Left ventricle myocardium inferior (tissue), 1 donor: ENCODE measurements at places on chromosomes 6 and 20. TPM values are rescaled to one million over a fixed set of nuclear protein-coding genes. Genes with fewer than 3 reads are reported as not detected.

The MATN4 gene
- total RNA-seq = not detected

The LTB gene
- total RNA-seq = 0.25 TPM

The PAK5 gene
- not detected for total RNA-seq

The C4B gene
- total RNA-seq = 72.9 TPM

The DDX39B gene
- total RNA-seq = 179 TPM

The C20orf144 gene
- total RNA-seq = not detected

The LST1 gene
- total RNA-seq = 6.5 TPM

The MOXD1 gene
- 3.4 TPM for total RNA-seq

The RSPO3 gene
- total RNA-seq = 0.27 TPM

The CYP39A1 gene
- 5.4 TPM for total RNA-seq

The SLC52A3 gene
- total RNA-seq = 2.3 TPM

DNA sequence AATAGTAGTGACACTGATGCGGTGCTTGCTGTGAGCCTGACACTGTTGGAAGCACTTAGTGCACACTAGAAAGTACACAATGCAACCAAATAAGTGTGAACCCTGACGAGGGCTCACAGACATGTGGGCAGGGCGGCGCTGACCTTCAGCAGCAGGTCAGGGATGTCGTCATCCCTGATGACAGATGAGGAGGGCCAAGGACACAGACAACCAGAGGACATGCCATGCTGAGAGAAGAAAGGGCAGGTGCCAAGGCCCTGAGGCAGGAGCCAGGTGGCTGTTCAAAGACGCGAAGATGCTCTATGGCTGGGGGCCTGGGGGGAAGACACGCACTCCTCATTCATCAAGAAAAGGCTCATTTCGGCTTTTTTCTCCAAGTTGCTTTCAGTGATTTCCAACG lies 176.4 kb upstream of the CST7 start:
- no peak overlapping the region for H3K4me3 ChIP-seq
- no peak for DNase-seq
- no peaks in the 10 kb centered on the region for H3K4me1 ChIP-seq

DNA sequence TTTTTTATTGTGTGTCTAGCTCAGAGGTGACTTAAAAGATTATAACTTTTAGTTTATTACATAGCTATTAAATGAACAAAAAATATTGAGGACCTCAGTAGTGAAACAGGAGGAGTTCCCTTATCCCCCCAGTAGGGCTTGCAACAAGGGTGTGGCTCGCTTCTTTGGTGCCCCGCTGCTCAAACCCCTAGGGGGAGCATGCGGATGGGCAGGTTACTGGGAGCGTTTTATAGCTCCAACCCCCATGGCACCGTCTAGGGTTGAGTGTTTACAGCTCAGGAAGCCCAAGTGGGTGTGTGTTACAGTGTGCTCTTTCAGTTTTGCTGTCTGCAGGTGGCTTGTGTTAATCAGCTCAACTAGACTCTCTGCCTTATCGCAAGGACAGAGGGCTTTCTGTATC lies 1513.7 kb downstream of the GRIK2 start:
- no peak overlapping the region for H3K4me3 ChIP-seq
- no peak for DNase-seq

GRCh38 chr6:163757520-163757919 lies 343.0 kb downstream of the QKI start:
- H3K27ac ChIP-seq = no peak overlapping the region
- DNase-seq = no peak
- no peak overlapping the region for H3K4me3 ChIP-seq
- H3K36me3 ChIP-seq = no peaks in the 10 kb centered on the region

- no peak for DNase-seq
- H3K36me3 ChIP-seq = no peaks in the 10 kb centered on the region
- H3K27ac ChIP-seq = no peak overlapping the region
- no peak overlapping the region for H3K4me3 ChIP-seq
Measured at GRCh38 chr6:131844243-131844841, 36.5 kb downstream of the ENPP1 start.

DNA sequence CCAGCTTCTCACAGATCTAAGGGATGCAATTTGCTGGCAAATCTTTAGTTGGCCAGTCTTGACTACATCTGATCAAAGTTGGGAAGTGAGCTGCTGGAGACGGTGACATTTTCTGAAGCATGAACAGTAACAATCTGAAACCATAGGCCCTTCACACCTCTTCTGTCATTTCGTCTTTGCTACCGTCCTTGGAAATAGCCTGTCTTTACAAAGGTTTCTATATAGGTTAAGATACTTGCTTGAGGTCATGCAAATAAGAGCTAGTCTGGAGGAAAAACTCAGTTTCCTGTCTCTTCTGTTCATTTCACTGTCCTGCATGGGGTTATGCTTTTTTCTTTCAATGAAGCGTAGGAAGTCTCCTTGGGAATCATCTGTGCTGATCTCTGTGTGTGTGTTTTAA lies 55.6 kb downstream of the CARMIL1 start:
- H3K4me3 ChIP-seq = no peak overlapping the region
- no peaks in the 10 kb centered on the region for H3K36me3 ChIP-seq
- H3K4me1 ChIP-seq = peaks cover 34% of the 10 kb centered on the region
- H3K27me3 ChIP-seq = peaks cover 4% of the 10 kb centered on the region

DNA sequence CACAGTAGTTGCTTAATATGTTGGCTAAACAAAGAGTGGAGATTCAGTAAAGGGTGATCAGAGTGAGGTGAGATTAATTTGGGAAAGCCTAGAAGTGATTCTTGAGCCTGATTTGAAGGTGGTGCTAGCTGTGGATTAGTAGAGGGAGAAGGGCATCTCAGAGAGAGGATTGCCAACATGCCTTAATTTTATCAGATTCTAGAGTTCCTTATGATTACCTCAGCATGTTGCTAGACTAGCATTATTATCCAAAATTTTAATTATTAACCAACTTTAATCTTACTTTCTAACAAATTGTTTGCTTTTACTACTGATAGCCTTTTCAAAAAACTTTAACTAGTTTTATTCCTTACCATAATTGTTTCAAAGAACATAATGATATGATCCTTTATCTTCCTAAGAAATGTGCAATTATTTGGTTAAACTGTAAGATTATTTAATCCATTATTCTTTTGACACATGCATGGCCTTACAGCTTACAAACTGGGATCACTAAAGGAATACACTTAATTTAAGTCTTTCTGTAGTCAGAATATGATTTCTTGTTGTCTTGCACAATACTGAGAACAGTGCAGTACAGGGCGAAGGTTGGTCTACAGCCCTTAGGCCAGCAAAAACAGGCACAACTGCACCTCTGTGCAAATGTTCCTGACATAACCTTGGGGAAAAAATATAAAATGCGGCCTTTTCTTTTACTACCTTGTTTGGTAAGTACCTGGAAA lies 88.9 kb downstream of the SLC16A10 start:
- H3K4me1 ChIP-seq = no peaks in the 10 kb centered on the region
- no peak for DNase-seq
- H3K4me3 ChIP-seq = no peak overlapping the region
- no peaks in the 10 kb centered on the region for H3K36me3 ChIP-seq

DNA sequence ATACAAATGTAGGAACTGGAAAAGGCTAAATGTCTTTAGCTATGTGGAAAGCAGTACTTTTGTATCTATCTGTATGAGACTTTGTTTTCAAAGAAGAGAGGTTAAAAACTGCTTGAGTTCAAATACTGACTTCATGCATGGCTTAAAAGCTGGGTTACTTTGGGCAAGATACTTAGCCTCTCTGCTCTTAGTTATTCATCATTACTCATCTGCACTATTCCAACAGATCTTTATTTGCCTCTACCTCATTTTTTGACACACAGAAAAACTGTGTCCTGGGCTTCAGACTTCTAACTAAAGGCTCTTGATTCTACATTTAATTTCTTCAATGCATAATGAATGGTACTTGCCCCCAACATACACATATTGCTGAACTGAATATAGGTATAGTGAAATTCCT lies 114.8 kb downstream of the DST start:
- H3K4me1 ChIP-seq = peaks cover 72% of the 10 kb centered on the region
- no peaks in the 10 kb centered on the region for H3K27me3 ChIP-seq
- no peak for DNase-seq
- peaks cover 69% of the 10 kb centered on the region for H3K36me3 ChIP-seq
- H3K4me3 ChIP-seq = no peak overlapping the region

DNA sequence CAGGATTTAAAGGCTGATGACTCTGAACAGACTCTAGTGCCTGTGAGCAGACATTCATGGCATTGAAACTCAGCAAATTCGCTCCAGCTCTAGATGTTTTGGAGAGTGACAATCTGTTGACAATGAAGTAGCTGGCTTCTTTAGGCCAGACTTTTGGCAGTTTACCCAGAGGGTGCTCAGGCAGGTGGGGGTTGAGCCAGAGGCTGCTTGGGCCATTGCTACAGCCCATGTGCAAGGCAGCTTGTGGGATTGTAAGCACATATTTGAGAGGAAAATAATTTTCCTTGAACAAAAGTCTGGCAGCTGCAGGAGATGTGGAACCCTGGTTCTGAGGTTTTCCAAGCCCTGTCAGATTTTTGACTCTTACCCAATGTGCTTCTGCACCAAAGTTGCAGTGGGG lies 311.6 kb downstream of the CDC5L start:
- H3K36me3 ChIP-seq = no peaks in the 10 kb centered on the region
- H3K4me1 ChIP-seq = peaks cover 11% of the 10 kb centered on the region
- DNase-seq = no peak

- H3K36me3 ChIP-seq = peaks cover 18% of the 10 kb centered on the region
- no peak overlapping the region for H3K4me3 ChIP-seq
- no peaks in the 10 kb centered on the region for H3K27me3 ChIP-seq
- no peak for DNase-seq
Measured at GRCh38 chr6:106244521-106244920, 81.0 kb downstream of the ATG5 start.

- DNase-seq = peak; percentile 22
- H3K27ac ChIP-seq = no peak overlapping the region
- H3K27me3 ChIP-seq = no peaks in the 10 kb centered on the region
- H3K4me3 ChIP-seq = no peak overlapping the region
Measured at GRCh38 chr6:143337201-143337949, 113.1 kb downstream of the ADAT2 start.

- H3K36me3 ChIP-seq = no peaks in the 10 kb centered on the region
- H3K4me1 ChIP-seq = peaks cover 25% of the 10 kb centered on the region
- H3K27ac ChIP-seq = no peak overlapping the region
- H3K27me3 ChIP-seq = peaks cover 95% of the 10 kb centered on the region
- no peak overlapping the region for H3K4me3 ChIP-seq
- peak; percentile 66 for DNase-seq
Measured at GRCh38 chr20:37911838-37912281, 8.9 kb downstream of the VSTM2L start.

DNA sequence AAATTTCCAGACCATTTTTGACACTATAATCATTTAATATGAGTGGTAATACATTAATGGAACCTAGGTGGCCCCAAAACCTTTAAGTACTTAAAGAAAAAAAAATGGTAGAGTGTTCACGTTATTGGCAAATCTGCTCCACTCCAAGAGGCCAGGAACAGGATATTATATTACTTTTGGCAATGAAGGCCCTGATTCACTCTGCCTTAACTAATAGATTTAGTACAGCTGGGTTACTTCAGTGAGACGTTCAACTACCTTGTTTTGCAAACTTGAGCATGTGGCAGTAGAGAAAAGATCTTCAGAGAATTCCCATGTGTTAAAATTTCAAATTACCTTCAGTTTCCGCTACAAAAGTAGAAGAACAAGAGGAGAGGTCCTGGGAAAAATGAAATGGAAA lies 12.8 kb downstream of the ADNP start:
- DNase-seq = no peak
- peaks cover under 1% of the 10 kb centered on the region for H3K36me3 ChIP-seq
- H3K27me3 ChIP-seq = no peaks in the 10 kb centered on the region
- H3K4me1 ChIP-seq = peaks cover 100% of the 10 kb centered on the region

GRCh38 chr20:59448851-59449444 lies 148.5 kb downstream of the EDN3 start:
- H3K27me3 ChIP-seq = peaks cover 93% of the 10 kb centered on the region
- DNase-seq = no peak
- H3K4me3 ChIP-seq = no peak overlapping the region
- peaks cover 3% of the 10 kb centered on the region for H3K4me1 ChIP-seq

GRCh38 chr6:130622142-130622541 lies 205.1 kb upstream of the SMLR1 start:
- H3K27me3 ChIP-seq = no peaks in the 10 kb centered on the region
- H3K4me1 ChIP-seq = no peaks in the 10 kb centered on the region
- no peak for DNase-seq
- H3K36me3 ChIP-seq = no peaks in the 10 kb centered on the region
- H3K4me3 ChIP-seq = no peak overlapping the region

- H3K36me3 ChIP-seq = no peaks in the 10 kb centered on the region
- H3K4me1 ChIP-seq = peaks cover 7% of the 10 kb centered on the region
- no peak for DNase-seq
- H3K27ac ChIP-seq = peak overlapping the region; percentile 74
Measured at GRCh38 chr6:169189686-169190085, 64.0 kb downstream of the THBS2 start.

- DNase-seq = no peak
- H3K27me3 ChIP-seq = no peaks in the 10 kb centered on the region
- H3K27ac ChIP-seq = peak overlapping the region; percentile 6
Measured at GRCh38 chr6:43334466-43335095, 26.0 kb upstream of the CRIP3 start.

DNA sequence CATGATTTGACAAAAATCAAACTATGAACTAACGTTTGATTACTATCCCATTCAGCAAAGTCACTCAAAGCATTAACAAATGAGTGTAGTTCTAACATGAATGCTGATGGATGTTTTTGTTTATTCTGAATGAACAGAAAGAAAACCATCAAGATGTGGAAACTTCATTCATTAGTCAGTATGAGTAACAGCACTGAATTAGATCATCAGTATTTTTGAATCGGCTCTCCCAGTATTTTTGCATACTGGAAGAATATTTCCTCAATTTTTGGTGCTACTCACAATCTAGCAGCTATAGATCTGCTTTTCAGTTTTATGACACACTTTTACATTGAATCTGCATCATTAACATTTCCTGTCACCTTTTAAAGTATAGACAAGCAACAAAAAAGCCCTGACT lies 63.8 kb upstream of the CD83 start:
- no peaks in the 10 kb centered on the region for H3K36me3 ChIP-seq
- no peaks in the 10 kb centered on the region for H3K4me1 ChIP-seq
- no peak overlapping the region for H3K27ac ChIP-seq
- H3K4me3 ChIP-seq = no peak overlapping the region
- DNase-seq = no peak

GRCh38 chr6:143964674-143965081 lies 43.4 kb downstream of the PLAGL1 start:
- H3K27me3 ChIP-seq = no peaks in the 10 kb centered on the region
- no peak for DNase-seq
- no peak overlapping the region for H3K4me3 ChIP-seq

- no peak overlapping the region for H3K27ac ChIP-seq
- no peaks in the 10 kb centered on the region for H3K27me3 ChIP-seq
- no peaks in the 10 kb centered on the region for H3K36me3 ChIP-seq
- H3K4me3 ChIP-seq = no peak overlapping the region
- DNase-seq = no peak
Measured at GRCh38 chr6:22010102-22010501, 286.7 kb downstream of the PRL start.

DNA sequence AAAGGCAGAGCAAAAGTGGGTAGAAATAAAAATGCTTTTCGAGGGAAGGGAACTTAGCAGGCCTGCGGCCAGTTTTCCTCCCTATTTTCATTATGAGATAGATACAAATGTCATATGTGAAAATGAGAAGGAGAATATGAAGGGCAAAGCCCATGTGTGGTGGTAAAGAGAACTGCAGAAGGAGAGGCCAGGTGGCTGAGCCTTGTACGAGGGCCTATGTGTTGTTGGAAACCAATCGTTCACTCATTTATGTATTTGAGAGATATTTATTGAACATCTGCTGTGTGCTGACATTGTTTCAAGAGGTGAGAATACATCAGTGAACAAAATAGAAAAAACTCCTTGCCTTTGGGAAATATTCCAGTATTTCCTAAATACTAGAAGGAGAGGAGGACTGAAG lies 147.7 kb downstream of the SH3BGRL2 start:
- no peaks in the 10 kb centered on the region for H3K36me3 ChIP-seq
- peaks cover 8% of the 10 kb centered on the region for H3K4me1 ChIP-seq
- no peak overlapping the region for H3K27ac ChIP-seq
- no peak overlapping the region for H3K4me3 ChIP-seq
- no peaks in the 10 kb centered on the region for H3K27me3 ChIP-seq
- DNase-seq = no peak
